ENCODE measurements at places on chromosomes 11 and 22.

- no peak for DNase-seq
These were observed 25.0 kb downstream of the FCHSD2 start for GRCh38 chr11:73117071-73117470.

DNA sequence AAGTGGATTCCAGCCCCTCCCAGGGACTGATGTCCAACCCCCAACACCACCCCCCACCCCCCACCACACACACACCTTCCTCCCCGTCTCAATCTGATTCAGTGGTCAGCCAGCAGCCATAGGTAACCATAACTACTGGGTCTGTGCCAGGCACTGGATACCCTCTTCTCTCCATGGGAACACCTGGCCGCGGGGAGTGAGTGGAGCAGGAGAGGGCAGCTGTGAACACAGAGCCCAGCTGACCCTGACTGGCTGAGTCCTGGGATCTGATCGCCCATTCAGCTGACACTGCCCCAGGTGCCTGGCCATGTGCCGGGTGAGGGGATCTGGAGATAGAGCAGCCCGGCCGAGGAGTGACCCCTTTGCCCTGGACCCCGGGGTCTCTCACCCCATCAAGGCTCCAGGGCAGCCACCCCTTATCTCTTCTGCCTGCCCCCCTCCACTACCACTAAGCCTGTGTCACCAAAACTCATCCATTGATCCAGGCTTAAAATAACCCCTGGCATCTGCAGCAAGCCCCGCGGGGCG, 2.6 kb upstream of the SHISA8 start:
- no peak for DNase-seq

- DNase-seq: no peak
These were observed 99.9 kb downstream of the NECTIN1 start for GRCh38 chr11:119629085-119629484.

GRCh38 chr11:115930291-115930690, 426.1 kb upstream of the CADM1 start:
- no peak for DNase-seq

- DNase-seq: no peak
These were observed 92.7 kb downstream of the NTM start for GRCh38 chr11:131463162-131463561.

DNA sequence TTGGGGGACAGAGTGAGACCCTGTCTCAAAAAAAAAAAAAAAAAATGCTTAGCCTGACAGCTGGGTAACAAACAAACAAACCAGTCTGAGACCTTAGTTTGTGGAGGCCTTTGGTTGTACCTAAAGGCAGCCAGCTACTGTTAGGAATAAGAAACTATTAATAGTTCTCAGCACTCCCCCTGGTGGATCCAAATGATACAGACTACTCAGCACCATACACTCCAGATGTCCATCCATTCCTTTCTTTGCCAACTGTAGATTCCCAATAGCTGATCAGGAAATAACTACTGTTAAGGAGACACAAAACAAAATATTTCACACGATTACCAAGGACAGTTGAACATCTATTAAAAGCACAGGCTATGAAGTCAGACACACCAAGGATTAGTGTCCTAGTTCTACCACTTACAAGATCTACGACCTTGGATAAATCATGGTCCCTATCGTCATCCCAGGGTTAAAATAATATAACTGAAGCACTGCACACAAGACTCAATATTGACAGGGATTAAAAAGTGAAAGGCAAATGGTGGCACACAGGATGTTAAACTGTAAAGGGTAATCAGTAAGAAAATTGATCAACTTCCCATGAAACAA, 17.2 kb downstream of the CLDN25 start:
- DNase-seq: peak; percentile 32

DNA sequence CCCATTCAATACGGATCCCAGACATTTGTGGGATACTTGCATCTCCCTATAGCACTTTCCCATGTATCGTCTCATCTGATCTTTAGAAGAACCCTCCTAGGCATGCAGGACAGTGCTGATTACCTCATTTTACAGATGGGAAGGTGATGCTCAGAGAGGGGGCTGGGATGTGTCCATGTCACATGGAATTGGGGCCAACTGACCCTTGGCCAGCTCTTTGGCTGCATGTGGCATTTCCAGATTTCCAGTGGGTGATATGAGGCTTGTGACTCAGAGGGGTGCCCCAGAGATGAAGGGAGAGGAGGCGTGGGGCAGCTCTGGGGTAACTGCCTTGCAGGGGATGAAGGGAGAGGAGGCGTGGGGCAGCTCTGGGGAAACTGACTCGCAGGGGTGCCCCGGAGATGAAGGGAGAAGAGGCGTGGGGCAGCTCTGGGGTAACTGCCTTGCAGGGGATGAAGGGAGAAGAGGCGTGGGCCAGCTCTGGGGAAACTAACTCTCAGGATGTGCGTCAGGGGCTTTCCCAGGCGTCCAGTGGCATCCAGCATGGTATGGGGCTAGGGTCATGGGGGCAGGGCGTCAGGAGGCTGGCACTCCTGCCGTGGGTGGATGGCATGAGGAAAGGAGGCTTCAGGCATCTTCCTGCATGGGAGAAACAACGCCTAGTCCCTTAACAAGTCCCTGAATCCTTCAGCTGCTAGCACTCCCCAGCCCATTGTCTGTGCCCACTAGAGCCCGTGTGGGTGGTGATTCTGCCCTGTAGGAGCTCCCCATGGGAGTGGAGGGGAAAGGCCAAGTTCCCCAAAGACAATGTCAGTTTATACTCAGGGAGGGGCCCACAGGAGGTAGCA, 11.9 kb upstream of the CERK start:
- DNase-seq: no peak

- peak; percentile 80 for DNase-seq
These were observed 32.6 kb downstream of the PRCP start for GRCh38 chr11:82867495-82868082.

DNA sequence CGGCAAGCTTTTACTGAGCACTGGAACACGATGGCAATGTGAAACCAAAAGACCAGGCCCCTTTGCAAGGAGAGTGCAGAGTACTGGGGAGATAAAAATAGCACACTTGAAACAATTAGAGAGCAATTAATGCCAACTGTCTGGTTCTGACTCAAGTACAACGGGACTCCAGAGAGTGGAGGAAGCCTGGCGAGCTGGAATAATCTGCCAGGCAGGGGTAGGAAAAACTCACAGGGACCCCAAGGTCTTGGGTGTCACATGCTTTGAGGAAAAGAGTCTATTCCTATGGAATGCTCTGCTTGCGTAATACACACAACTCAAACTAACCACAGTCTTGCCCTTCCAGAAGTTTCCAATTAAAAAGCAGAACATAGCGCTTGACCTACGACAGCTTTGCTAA, 113.0 kb upstream of the CLMP start:
- DNase-seq: no peak

- DNase-seq: no peak
These were observed 17.5 kb downstream of the TSKU start for GRCh38 chr11:76800466-76801200.

GRCh38 chr11:68479390-68479789, 18.8 kb downstream of the PPP6R3 start:
- no peak for DNase-seq

- DNase-seq: no peak
These were observed 111.4 kb upstream of the SORL1-AS1 start for GRCh38 chr11:121563900-121564822.

DNA sequence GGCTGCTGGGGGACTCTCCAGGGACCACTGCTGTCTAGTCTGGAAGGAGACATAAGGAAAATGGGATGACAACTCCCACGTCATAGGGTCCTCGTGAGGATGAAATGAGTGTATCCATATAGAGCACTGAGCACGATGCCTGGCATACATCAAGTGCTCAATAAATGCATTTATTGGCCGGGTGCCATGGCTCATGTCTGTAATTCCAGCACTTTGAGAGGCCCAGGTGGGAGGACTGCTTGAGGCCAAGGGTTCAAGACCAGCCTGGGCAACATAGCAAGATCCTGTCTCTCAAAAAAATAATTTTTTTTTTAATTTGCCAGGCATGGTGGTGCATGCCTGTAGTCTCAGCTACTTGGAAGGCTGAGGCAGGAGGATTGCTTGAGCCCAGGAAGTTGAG, 12.2 kb upstream of the TPST2 start:
- DNase-seq: no peak

- no peak for DNase-seq
These were observed 28.7 kb downstream of the KCNQ1 start for GRCh38 chr11:2473361-2474058.

- DNase-seq: no peak
These were observed 155.5 kb upstream of the OPCML start for GRCh38 chr11:133687781-133688180.

- no peak for DNase-seq
These were observed 88.8 kb downstream of the BUD13 start for GRCh38 chr11:116683982-116684381.

GRCh38 chr11:108693852-108694251, 29.0 kb downstream of the DDX10 start:
- DNase-seq: no peak

DNA sequence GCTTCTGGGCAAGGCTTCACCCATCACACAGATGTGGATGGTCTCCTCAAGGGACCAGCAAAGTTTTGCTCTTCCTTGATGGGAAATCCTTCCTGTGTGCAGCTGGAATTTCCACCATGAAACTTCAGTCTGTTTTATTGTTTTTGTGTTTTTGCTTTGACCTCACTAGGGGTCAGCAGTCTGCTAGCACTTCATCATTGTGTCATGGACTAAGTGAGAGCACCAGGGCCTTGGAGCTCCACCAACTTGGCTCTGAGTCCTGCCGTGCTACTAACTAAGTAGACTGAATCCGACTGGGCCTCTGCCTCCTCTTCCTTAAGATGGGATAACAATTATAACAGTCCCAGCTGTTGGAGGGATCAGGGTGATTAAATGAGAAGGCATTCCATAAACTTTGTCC, 305.8 kb upstream of the NCAM1 start:
- DNase-seq: no peak

- no peak for DNase-seq
These were observed 790 bp downstream of the RAB1B start for GRCh38 chr11:66268952-66269905.

DNA sequence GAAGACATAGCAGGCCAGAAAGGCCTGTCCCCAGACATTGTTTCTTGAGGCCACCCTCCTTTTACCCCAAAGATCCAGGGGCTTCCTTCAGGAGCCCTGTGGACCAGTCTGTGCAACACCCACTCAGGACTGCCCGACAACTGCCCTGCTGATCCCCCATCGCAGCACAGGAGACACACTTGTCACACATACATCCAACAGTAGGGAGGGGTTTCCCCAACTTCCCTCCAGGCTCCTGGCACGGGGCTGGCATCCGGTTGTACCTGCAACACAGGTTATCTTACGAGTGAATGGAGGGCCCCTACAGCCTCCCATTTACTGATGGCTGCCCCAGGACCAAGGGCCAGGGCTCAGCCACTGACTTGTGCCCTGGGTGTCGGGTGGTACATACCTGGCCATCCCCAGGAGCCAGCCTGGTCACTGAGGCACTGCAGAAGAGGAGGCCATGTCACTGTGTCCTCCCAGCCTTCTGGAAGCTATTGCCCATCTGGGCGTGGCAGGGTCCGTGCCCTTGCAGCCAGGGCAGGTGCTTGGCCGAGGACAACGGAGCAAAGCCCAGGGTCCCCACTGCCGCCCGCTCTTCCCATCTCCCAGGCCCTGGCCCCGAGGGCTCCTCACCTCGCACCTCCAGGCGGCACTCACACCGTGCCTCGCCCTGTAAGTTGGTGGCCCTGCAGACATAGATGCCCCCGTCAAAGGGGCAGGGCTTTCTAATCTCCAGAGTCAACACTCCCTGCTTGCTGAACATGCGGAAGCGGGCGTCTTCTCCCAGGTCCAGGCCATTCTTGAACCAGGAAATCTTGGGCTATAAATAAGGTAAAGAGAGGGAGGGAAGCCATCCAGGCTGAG, 20.8 kb downstream of the MYBPC3 start:
- no peak for DNase-seq

DNA sequence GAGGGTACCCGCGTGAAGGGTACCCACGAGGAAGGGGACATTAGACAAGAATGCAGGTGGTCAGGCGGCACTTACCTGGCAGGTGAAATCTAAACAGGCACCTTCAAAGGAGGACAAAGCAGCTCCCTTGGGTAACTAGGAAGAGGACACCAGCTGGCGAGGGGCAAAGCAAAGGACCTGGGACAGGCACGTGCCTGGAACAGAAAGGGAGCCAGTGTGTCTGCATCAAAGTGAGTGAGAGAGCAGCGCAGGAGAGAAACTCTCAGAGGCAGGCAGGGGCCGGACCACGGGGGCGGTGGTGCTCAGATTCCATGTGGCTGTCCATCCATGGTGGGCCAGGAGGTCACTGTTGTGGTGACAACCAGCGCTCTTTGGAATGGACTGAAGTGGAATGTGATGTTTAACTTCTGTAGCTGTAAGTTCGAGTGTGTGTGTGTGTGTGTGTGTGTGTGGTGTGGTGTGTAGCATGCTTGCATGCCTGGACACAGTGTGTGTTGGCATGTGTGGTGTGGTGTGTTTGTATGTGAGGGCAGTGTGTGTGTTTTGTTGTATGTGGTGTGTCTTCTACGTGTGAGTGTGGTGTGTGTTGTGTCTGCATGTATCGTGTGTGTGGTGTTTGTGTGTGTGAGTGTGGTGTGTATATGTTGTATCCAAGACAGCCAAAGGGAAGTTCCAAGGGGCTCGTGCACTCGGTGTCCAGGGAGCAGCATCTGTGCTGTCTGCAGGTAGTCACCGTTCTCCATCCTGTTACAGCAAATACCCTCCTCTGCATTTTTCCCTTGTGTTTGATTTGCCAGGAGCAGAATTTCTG, 86.4 kb downstream of the CDKN1C start:
- no peak for DNase-seq

DNA sequence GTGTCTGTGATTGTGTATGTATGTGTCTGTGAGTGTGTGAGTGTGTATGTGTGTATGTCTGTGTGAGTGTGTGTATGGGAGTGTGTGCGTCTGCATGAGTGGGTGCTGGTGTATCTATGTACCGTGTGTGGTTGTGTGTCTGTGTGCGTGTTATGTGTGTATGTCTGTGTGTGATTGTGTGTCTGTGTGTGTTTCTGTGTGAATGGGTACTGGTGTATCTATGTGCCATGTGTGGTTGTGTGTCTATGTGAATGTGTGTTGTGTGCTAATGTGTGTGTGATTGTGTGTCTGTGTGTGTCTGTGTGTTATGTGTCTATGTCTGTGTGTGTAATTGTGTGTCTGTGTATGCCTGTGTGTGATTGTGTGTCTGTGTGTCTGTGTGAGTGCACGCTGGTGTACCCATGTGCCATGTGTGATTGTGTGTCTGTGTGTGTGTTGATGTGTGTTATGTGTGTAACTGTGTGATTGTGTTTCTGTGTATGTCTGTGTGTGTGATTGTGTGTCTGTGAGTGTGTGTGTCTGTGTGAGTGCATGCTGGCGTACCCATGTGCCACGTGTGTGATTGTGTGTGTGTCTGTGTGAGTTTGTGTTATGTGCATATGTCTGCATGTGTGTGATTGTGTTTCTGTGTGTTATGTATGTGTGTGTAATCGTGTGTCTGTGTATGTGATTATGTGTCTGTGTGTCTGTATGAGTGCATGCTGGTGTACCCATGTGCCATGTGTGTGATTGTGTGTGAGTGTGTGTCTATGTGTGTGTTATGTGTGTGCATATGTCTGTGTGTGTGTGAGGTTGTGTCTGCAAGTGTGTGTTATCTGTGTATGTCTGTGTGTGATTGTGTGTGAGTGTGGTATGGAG, 6.8 kb upstream of the CACNA1I start:
- DNase-seq: no peak

- no peak for DNase-seq
These were observed 38.1 kb upstream of the OPCML start for GRCh38 chr11:133570376-133570775.

- no peak for DNase-seq
These were observed 8.9 kb downstream of the ALX4 start for GRCh38 chr11:44300844-44301563.
